Cerebellar cortex (tissue), 1 donor: ENCODE measurements at places on chromosomes 6 and 20.

DNA sequence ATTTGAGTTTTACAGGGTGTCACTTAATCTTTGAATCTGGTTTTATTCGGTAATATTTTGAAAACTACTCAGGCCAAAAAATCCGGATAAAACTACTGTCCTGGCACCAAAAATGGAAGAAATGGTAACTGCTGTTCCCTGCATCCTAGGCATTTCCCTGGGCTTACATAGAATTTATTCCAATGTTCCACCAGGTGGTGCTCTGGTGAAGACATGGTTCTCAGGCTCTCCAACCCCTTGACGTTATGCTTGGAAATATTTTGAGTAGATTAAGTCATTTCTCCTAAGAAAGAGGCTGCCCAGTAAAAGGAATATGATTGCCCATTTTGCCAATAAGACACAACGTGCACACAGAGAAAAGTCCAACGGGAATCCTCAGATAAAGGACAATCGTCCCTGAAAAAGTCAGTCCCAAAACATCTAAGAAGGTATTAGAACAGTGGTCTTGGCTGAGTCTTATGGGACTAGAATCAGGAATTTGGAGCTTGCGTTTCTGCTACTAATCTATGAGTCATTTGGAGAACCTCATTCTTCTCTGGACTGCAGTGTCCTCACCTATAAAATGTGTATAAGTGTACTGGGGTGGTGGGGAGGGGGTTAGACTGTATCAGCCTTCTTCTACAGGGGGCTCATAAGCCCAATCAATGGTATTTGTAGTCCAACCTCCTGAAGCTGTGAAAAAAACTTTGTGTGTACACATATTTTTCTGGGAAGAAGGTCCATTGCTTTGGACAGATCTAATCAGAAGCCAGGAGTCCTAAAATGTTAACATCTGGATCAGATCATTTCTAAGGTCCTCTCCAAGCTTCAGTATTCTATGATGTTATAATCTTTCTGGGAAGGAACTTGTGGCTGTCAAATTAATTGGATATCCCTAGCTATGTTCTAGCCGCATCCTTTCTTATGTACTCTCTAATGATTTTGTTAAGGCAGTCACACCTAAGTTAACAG is 131.0 kb upstream of the BMP2 start:
- peak; percentile 3 for DNase-seq

- DNase-seq = no peak
These were observed 43.7 kb downstream of the FRK start for GRCh38 chr6:116016846-116017545.

- no peak for DNase-seq
These were observed 1.8 kb downstream of the EYA4 start for GRCh38 chr6:133242637-133243585.

GRCh38 chr6:137416376-137417109 is 77.7 kb downstream of the OLIG3 start:
- DNase-seq = no peak

GRCh38 chr6:51292659-51293058 is 474.0 kb downstream of the TFAP2B start:
- no peak for DNase-seq

DNA sequence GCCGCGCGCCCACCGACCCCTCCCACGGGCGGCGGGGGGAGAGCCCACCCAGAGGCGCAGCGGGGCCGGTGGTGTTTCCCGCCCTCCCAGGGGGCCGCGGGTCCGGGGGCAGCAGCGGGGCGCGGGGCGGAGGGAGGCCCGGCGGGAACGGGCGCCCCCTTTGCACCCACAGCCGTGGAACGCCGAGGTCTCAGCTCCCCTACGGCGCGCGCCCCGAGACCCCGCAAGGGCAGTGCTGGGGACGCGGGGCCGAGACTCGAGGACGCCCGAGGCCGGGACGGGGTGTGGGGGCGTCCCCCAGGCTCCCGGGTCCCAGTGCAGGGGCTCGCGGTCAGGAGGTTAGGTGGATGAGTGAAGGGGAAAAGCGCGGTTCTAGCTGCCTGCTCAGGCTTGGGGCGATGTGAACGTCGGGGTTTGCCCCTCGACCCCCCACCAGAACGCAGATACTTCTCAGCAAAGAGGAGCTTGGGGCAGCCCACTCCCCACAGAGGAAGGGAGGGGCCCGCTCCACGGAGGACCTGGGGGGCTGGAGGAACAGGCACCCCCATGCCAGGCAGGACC is 65.5 kb upstream of the BHLHE23 start:
- no peak for DNase-seq

DNA sequence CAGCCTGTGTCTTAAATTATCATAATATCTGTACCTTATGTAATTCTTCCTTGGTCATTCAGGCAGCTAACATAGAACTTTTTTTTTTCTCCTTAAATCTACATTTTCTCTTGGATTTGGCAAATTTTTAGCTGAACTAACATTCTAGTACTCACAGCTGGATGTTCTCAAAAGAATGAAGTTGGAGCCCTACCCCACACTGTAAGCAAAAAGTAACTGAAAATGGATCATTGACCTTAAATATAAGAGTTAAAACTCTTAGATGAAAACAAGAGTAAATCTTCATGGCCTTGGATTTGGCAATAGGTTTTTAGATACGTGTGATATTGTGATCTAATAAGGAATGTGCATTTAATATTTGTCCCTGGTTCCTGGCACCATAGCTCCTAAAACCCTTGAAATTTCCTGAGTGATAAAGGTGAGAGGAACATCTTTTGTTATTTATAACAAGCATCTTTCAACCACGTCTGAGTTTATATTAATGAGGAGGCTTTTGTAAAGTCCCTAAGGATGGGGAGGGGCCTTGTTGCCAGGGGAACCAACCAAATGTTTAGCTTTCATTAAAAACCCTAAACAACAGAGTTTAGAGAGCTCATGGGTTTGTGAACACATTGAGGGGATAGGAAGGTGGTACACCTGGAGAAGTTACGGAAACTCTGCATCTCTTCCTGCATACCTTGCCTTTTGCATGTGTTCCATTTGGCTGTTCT is 106.1 kb upstream of the ADGRF4 start:
- no peak for DNase-seq

DNA sequence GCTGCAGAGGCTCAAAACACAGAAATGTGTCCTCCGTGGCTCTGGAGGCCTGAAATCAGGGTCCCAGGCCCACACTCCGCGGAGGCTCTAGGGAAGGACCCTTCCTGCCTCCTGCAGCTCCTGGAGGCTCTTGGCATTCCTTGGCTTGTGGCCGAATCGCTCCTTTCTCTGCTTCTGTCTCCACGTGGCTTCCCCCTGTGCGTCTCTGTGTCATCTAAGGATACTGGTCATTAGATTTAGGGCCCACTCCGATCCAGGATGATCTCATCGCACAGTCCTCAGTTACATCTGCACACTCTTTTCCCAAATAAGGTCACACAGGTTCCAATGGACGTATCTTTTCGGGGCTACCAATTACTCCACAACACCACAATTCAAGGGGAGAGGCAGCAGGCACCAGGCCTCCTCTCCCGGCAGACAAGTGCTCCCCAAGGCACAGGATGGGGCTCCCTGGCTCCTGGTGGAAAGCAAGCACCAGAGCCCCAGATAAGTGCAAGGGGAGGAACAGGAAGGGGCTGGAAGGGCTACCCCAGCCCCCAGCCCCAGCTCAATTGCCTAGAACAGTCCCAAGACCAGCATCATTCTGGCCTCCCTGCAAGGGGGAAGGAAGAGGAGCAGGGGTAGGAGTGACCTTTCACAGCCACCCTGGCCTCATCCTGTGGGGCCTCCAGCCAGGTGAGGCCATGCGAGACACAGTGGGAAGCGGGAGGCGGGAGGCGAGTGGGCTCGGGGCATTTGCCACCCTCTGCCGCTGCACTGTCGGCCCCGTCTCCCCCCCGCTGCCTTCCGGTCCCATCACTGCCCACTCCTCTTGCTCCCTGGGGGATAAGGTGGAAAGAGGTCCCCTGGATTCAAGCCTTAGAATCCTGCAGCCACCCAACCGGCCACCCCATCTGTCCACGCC is 16.3 kb downstream of the NTSR1 start:
- DNase-seq = no peak

GRCh38 chr6:132734694-132735236 is 20.9 kb upstream of the VNN1 start:
- DNase-seq = peak; percentile 11

DNA sequence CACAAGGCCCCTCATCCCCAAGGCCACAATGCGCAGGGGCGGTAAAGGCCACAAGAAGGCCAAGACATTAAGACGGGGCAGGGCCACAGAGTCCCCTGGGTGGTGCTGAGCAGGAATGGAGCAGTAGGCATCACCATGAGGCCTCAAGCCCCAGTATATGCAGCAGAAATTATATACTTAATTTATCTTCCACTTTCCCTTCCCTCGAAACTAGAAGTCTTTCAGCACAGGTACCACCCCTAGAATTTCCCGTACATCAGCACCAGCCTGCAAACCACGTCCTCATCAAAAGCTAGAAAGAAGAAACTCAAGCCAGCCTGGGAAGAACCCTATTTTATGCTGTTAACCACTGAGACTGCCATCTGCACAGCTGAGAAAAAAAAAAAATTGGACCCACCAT is 89.4 kb downstream of the PLG start:
- no peak for DNase-seq

DNA sequence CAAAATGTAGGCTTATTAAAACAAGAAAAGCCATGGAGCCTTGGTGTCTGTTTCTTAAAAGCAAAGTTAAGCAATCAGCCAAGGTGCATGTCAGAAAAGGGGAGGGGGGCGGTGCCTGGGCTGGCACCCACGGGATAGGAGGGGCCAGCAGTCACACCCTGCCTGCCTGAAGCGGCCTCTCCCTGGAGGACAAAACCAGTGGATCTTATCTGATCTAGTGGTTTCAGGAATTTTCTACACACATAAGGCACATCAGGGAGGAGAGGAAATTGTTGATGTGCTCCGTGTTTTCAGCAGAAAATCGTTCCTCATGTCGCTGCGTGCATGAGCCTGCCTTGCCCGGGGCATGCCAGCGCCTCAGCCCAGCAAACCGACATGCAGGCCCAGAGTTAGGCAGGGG is 276.4 kb downstream of the TAF4 start:
- no peak for DNase-seq

GRCh38 chr6:142429195-142429594 is 127.4 kb downstream of the ADGRG6 start:
- no peak for DNase-seq

GRCh38 chr20:1951436-1952115 is 42.3 kb downstream of the PDYN start:
- no peak for DNase-seq

DNA sequence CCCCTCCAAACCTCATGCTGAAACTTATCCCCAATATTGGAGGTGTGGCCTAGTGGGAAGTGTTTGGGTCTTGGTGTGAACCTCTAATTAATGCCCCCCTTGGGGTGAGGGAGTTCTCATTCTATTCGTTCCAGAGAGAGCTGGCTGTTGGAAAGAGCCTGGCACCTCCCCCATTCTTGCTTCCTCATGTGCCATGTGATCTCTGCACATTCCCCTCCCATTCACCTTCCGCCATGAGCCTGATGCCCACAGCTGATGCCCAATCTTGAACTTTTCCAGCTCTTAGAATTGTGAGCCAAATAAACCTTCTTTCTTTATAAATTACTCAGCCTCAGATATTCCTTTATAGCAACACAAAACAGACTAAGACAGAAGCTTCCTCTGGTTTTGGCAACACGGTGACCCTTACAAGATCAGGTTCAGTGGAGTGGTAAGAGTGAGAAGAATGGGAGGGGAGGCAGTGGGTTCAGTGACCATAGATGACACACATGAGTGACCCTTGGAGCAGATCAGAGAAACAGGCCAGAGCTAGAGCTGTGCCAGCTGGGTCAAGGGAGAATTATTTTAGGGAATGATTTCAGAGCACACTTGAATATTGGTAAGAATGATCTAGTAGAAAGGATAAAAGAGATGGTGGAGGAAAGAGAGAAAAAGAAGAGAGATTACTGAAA is 176.4 kb downstream of the LY86 start:
- DNase-seq = no peak

- DNase-seq = no peak
These were observed 65.5 kb upstream of the SPACA1 start for GRCh38 chr6:87982134-87982533.

GRCh38 chr20:4053071-4053919 is 37.9 kb upstream of the RNF24 start:
- no peak for DNase-seq

GRCh38 chr6:156953127-156953478 is 175.9 kb downstream of the ARID1B start:
- no peak for DNase-seq

GRCh38 chr6:142336787-142337186 is 35.0 kb downstream of the ADGRG6 start:
- DNase-seq = no peak

DNA sequence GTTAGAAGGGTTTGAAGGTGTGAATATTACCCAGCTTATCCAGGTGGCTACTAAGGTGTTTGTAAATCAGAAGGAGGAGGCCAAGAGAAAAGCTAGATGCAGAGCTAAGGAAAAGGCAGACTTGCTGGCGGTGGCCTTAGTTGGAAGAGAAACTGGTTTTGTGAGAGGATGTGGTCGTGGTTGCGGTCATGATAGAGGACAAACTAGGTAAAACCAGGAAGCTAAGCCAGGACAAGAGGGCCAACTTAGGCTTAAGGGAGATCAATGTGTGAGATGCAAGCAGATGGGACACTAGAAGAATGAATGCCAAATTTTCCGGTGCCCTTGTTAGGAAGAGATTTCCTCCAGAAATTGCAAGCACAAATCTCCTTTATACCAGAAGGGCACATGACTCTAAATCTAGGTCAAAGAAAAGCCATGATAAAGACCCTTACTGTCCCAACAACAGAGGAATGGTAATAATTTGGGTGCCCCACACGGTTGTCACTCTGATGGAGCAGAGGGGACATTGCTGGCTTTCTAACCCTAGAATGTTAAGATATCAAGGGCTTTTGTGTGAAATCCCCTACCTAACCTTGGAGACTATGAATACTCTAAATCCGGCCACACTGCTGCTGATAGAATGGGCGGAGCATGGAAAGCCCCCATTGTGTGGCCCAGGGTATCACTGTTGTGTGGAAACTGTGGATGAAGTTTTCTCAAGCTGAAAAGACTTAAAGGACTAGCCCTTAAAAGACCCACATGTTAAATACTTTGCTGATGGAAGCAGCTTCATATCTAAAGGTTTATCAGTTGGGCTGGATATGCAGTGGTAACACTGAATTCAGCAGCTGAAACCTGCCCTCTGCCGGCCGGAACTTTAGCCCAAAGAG is 7.8 kb downstream of the IL22RA2 start:
- DNase-seq = peak; percentile 1

GRCh38 chr6:11497881-11498280 is 39.7 kb upstream of the TMEM170B start:
- DNase-seq = no peak
